Naive thymus-derived CD8-positive, alpha-beta T cell (primary cell): ENCODE measurements at places on chromosomes 6 and 20.
A peak's percentile ranks its signal among the peaks of the same experiment; 100 is the strongest.

DNA sequence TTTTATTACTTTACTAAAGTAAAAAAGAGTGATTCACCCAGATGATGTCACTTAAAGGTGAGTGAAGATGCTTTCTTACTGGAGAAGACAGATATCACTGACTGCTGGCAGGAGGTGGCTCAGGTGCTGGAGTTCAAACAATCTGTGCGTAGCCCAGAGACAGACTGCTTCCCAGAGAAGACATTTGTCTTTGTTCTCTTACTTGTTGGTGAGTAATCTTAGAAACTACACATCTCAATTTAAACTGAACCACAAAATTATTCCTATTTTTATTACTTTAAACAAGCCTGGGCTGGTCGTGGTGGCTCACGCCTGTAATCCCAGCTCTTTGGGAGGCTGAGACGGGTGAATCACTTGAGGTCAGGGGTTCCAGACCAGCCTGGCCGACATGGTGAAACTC is 92.2 kb downstream of the CEP162 start:
- H3K4me1 ChIP-seq, result no peaks in the 10 kb centered on the region
- peaks cover 37% of the 10 kb centered on the region for H3K36me3 ChIP-seq
- H3K4me3 ChIP-seq, result no peak overlapping the region
- no peak overlapping the region for H3K27ac ChIP-seq
- no peaks in the 10 kb centered on the region for H3K27me3 ChIP-seq
- no peak for DNase-seq

DNA sequence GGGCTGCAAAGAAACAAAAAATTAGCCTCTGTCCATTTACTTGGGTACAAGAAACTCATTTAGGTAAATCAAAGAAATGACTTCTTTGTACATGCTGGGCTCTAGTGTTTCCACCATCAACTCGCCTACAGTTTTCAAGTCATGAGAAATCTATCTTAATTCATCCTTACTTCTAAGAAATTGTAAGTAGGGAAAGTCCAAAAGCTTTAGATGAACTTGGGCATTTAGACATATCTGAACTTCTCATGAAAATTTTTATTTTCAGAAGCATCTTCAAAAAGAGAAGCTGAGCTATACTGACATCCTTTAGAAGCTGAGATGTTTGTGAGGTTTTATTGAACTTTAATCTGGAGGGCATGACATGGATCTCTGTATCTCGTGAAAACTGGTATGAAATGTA is 117.3 kb downstream of the MYB start:
- no peaks in the 10 kb centered on the region for H3K4me1 ChIP-seq
- H3K27me3 ChIP-seq, result no peaks in the 10 kb centered on the region
- no peak overlapping the region for H3K27ac ChIP-seq
- DNase-seq, result no peak

DNA sequence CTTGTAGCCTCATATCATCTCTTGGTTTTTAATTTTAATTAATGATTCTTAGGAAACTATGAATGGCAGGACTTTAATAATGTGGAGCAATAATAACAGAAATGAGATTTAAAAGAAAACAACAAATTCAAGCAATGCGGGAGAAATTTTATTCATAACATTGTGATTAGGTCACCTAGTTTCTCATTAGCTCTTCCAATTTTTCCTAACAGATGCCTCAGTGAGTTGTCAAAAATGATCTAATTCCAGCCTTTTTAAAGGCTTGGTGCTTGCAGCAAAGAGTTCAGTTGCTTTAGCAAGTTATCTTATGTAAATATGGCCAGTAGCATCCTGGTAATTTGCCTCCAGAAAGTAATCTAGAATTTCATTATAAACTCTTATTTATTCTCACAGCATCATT is 20.4 kb downstream of the PDE7B start:
- H3K4me3 ChIP-seq, result no peak overlapping the region
- no peak overlapping the region for H3K27ac ChIP-seq
- H3K27me3 ChIP-seq, result no peaks in the 10 kb centered on the region
- DNase-seq, result no peak
- peaks cover 14% of the 10 kb centered on the region for H3K4me1 ChIP-seq

- H3K27me3 ChIP-seq, result peaks cover 5% of the 10 kb centered on the region
- H3K36me3 ChIP-seq, result no peaks in the 10 kb centered on the region
- H3K4me1 ChIP-seq, result no peaks in the 10 kb centered on the region
- no peak for DNase-seq
- H3K27ac ChIP-seq, result no peak overlapping the region
Observed at GRCh38 chr6:163309491-163310026, 105.0 kb upstream of the QKI start.

- no peak for DNase-seq
- no peaks in the 10 kb centered on the region for H3K27me3 ChIP-seq
- H3K4me3 ChIP-seq, result no peak overlapping the region
- no peaks in the 10 kb centered on the region for H3K4me1 ChIP-seq
- no peaks in the 10 kb centered on the region for H3K36me3 ChIP-seq
- no peak overlapping the region for H3K27ac ChIP-seq
Observed at GRCh38 chr20:12262747-12263146, 345.1 kb downstream of the BTBD3 start.

- H3K27ac ChIP-seq, result no peak overlapping the region
- H3K36me3 ChIP-seq, result peaks cover 2% of the 10 kb centered on the region
- DNase-seq, result no peak
- no peak overlapping the region for H3K4me3 ChIP-seq
Observed at GRCh38 chr20:46327557-46327956, 19.3 kb upstream of the CDH22 start.

DNA sequence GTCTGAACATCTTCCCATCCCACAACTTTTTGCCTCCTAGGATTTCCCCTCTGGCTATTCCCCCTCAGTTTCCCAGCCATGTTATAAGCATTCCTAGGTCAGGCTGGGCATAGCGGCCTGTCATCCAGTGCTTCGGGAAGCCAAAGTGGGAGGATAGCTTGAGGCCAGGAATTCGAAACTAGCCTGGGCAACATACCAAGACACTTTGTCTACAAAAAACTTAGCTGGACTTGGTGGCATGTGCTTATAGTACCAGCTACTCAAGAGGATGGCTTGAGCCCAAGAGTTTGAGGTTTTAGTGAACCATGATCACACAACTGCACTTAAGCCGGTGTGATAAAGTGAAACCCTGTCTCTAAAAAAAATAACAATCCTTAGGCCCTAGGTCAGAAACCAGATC is 447.4 kb downstream of the KIF16B start:
- no peak overlapping the region for H3K27ac ChIP-seq
- H3K4me3 ChIP-seq, result no peak overlapping the region
- no peaks in the 10 kb centered on the region for H3K36me3 ChIP-seq
- H3K27me3 ChIP-seq, result peaks cover 6% of the 10 kb centered on the region

DNA sequence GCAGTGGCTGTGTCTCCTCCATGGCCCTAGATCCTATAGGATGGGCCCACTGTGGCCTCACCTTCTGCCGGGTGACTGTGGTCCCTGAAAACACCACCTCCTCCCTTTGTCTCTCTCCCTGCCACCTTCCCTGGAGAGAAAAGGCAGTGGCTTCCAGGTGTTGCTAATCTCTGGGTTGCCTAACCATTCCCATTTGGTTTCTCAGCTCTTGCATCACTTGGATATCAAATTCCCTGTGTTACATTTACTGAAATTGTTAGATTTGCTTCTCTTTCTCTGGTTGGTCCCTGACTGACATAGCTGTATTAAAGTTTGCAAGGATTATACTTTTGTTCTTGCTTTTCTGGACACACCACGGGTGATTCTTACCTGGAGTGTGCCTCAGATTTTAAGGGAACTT is 9.3 kb upstream of the ZFP64 start:
- no peaks in the 10 kb centered on the region for H3K27me3 ChIP-seq
- no peaks in the 10 kb centered on the region for H3K36me3 ChIP-seq
- H3K4me3 ChIP-seq, result no peak overlapping the region
- H3K4me1 ChIP-seq, result no peaks in the 10 kb centered on the region
- DNase-seq, result no peak

- H3K27me3 ChIP-seq, result no peaks in the 10 kb centered on the region
- DNase-seq, result no peak
- peaks cover 10% of the 10 kb centered on the region for H3K36me3 ChIP-seq
- no peak overlapping the region for H3K27ac ChIP-seq
- no peak overlapping the region for H3K4me3 ChIP-seq
Observed at GRCh38 chr6:52566201-52566600, 10.7 kb downstream of the TRAM2 start.

GRCh38 chr6:56668158-56668557 is 25.5 kb upstream of the DST start:
- H3K27me3 ChIP-seq, result no peaks in the 10 kb centered on the region
- no peak for DNase-seq
- no peaks in the 10 kb centered on the region for H3K36me3 ChIP-seq
- H3K4me3 ChIP-seq, result no peak overlapping the region
- H3K27ac ChIP-seq, result no peak overlapping the region

DNA sequence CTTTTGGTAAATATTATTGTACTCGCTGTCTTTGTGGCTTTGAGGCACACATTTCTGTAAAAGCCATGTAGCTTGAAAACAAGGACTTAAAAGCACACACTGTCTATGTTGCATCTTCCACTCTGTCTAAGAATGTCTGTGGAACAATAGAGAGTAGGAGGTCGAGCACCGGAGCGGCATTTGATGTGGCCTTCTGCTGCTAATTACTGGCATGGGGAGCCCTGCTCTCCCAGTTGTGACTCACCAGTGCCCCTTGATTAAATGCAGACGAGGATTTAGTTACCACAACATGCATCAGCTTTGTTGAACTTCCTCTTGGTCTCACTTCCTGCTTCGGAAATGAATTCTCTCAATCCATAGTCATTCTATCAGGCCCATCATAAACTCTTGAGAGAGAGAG is 680.7 kb upstream of the SLC35B3 start:
- H3K27me3 ChIP-seq, result no peaks in the 10 kb centered on the region
- no peak overlapping the region for H3K27ac ChIP-seq
- no peak for DNase-seq

GRCh38 chr6:166567813-166568212 is 18.7 kb downstream of the RAMACL start:
- no peaks in the 10 kb centered on the region for H3K4me1 ChIP-seq
- DNase-seq, result no peak
- peaks cover 7% of the 10 kb centered on the region for H3K36me3 ChIP-seq
- H3K27ac ChIP-seq, result no peak overlapping the region
- H3K27me3 ChIP-seq, result no peaks in the 10 kb centered on the region

DNA sequence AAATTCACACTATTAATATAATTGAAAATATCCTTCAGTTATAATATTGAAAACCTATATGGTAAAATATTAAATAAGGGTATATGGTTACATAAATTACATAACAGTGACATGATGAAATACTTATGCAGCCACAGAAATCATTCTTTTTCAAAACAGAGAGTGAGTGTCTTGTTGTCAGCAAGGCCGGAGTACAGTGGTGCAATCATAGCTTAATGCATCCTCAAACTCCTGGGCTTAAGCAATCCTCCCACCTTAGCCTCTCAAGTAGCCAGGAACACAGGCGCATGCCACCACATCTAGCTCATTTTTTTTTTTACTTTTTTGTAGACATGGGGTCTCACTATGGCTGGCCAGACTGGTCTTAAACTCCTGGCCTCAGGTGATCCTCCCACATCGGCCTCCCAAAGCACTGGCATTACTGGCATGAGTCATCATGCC is 40.4 kb downstream of the FAM8A1 start:
- peaks cover 95% of the 10 kb centered on the region for H3K36me3 ChIP-seq
- H3K4me3 ChIP-seq, result no peak overlapping the region
- no peaks in the 10 kb centered on the region for H3K27me3 ChIP-seq
- no peak for DNase-seq

GRCh38 chr6:42250274-42250931 is 32.7 kb upstream of the MRPS10 start:
- DNase-seq, result no peak
- peaks cover 9% of the 10 kb centered on the region for H3K4me1 ChIP-seq

DNA sequence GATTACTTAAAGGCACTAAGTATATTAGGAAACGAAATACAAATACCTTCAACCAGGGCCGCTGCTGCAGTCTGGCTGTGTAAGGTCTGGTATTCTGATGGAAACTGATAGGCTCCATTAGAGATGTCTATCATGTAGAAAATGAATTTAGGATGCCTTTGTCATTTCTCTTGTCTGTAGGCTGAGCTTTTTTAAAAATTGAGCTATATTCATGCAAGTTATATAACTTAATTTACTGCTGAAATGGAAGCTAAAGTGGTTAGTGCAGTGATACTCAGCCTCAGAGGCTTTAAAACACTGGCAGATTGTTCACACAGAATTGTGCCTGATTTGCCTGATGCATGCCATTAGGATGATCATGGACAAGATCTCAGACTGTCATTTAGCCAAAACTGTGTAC is 286.2 kb upstream of the QKI start:
- H3K27me3 ChIP-seq, result peaks cover 3% of the 10 kb centered on the region
- no peaks in the 10 kb centered on the region for H3K36me3 ChIP-seq
- no peaks in the 10 kb centered on the region for H3K4me1 ChIP-seq
- H3K27ac ChIP-seq, result no peak overlapping the region

- H3K4me1 ChIP-seq, result peaks cover 39% of the 10 kb centered on the region
- H3K36me3 ChIP-seq, result peaks cover 6% of the 10 kb centered on the region
- peak overlapping the region; percentile 38 for H3K27ac ChIP-seq
- no peaks in the 10 kb centered on the region for H3K27me3 ChIP-seq
Observed at GRCh38 chr20:5751856-5752255, 1.7 kb downstream of the SHLD1 start.

DNA sequence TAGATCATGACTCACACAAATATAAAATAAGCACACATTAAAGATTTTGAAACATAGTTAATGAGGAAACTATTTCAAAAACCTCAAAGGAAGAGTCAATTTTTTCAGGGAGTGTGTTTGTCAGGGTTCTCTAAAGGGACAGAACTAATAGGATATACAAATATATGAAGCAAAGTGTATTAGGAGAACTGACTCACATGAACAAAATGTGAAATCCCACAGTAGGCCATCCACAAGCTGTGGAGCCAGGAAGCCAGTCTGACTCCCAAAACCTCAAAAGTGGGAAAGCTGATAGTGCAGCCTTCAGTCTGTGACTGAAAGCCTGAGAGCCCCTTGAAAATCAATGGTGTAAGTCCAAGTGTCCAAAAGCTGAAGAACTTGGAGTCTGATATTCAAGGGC is 898.0 kb upstream of the EYS start:
- H3K27me3 ChIP-seq, result no peaks in the 10 kb centered on the region
- no peak overlapping the region for H3K27ac ChIP-seq
- H3K36me3 ChIP-seq, result peaks cover 11% of the 10 kb centered on the region
- no peaks in the 10 kb centered on the region for H3K4me1 ChIP-seq

- no peaks in the 10 kb centered on the region for H3K36me3 ChIP-seq
- H3K4me3 ChIP-seq, result peak overlapping the region; percentile 78
- DNase-seq, result no peak
- H3K27me3 ChIP-seq, result no peaks in the 10 kb centered on the region
- H3K4me1 ChIP-seq, result peaks cover 33% of the 10 kb centered on the region
Observed at GRCh38 chr20:32965115-32965514, 39.1 kb downstream of the SUN5 start.

DNA sequence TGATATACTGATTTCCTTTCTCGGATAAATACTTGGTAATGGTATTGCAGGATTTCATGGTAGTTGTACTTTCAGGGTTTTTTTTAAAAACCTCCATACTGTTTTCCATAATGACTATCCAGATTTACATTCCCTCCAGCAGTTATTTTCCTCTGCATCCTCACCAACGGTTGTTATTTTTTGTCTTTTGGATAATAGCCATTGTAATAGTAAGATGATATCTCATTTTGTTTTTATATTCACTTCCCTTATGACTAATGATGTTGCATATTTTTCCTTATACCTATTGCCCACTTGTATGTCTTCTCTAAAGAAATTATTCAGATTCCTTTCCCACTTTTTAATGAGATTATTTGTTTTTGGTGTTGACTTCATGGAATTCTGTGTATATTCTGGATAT is 231.0 kb downstream of the MEI4 start:
- DNase-seq, result no peak
- no peak overlapping the region for H3K4me3 ChIP-seq
- H3K27ac ChIP-seq, result no peak overlapping the region
- no peaks in the 10 kb centered on the region for H3K27me3 ChIP-seq
